ENCODE measurements at places on chromosomes 11 and 22. TPM values are rescaled to one million over a fixed set of nuclear protein-coding genes. Genes with fewer than 3 reads are reported as not detected.

The PLAAT2 gene
- total RNA-seq: not detected

The SYT12 gene
- total RNA-seq: not detected

The MOGAT2 gene
- not detected for total RNA-seq

The SMDT1 gene
- total RNA-seq: 92.7 TPM

The GGTLC3 gene
- not detected for total RNA-seq

The CST6 gene
- total RNA-seq: 0.30 TPM

The DRG1 gene
- 86.4 TPM for total RNA-seq

The GAB4 gene
- total RNA-seq: not detected

The STK33 gene
- 0.18 TPM for total RNA-seq

- H3K4me3 ChIP-seq: no peak overlapping the region
- no peaks in the 10 kb centered on the region for H3K36me3 ChIP-seq
- H3K27ac ChIP-seq: no peak overlapping the region
- no peak for DNase-seq
Observed at GRCh38 chr22:44173154-44173553, 7.6 kb upstream of the PARVG start.

GRCh38 chr11:2689651-2690575 is 9.9 kb downstream of the KCNQ1OT1 start:
- no peak overlapping the region for H3K4me3 ChIP-seq
- no peaks in the 10 kb centered on the region for H3K4me1 ChIP-seq
- H3K27me3 ChIP-seq: no peaks in the 10 kb centered on the region
- H3K27ac ChIP-seq: no peak overlapping the region
- no peaks in the 10 kb centered on the region for H3K36me3 ChIP-seq
- no peak for DNase-seq

DNA sequence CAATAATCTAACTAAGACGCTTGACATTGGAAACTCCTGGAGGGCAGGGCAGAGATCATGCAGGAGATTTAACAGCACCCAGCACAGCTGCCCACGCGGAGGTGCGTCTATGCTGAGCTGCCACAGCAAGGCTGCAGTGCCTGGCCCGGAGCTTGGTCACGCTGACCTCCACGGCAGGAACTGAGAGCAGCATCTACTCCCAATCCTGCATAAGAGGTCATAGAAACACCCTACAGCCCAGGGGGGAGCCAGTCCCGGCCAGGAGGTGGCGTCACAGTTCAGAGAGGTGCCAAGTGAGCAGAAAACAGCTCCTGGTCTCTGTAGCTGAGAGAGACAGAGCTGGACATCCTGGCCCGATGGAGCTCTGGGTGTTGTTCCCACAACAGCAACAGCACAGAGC is 121.1 kb upstream of the TMEM45B start:
- no peaks in the 10 kb centered on the region for H3K27me3 ChIP-seq
- H3K36me3 ChIP-seq: no peaks in the 10 kb centered on the region
- no peak for DNase-seq
- no peak overlapping the region for H3K4me3 ChIP-seq
- H3K27ac ChIP-seq: no peak overlapping the region

All from activated CD4-positive, alpha-beta memory T cell treated with anti-CD3 and anti-CD28 coated beads, Interleukin-2, amount 10 ng/mL, durations not matched to agents 7 days and 5 days (primary cell).